ENCODE measurements at places on chromosomes 5 and 9.

DNA sequence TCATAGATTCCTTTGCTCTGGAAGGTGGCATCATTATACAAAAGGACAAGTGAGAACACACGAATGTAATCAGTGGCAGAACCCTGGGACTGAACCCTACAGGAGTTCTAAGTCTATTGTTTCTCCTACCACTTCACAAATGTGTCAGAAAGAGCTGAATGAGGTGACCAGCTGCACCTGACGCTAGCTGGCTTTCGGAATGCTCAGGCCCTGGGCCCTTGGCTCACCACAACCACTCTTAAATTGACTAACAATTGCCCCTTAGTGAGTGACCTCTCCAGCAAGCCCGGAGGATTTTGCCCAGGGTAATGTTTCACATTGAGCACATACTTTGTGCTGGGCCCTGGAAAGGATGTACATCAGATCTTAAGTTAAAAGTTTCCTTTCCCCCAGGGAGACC, 41.2 kb upstream of the ABCA1 start:
- no peak for DNase-seq

DNA sequence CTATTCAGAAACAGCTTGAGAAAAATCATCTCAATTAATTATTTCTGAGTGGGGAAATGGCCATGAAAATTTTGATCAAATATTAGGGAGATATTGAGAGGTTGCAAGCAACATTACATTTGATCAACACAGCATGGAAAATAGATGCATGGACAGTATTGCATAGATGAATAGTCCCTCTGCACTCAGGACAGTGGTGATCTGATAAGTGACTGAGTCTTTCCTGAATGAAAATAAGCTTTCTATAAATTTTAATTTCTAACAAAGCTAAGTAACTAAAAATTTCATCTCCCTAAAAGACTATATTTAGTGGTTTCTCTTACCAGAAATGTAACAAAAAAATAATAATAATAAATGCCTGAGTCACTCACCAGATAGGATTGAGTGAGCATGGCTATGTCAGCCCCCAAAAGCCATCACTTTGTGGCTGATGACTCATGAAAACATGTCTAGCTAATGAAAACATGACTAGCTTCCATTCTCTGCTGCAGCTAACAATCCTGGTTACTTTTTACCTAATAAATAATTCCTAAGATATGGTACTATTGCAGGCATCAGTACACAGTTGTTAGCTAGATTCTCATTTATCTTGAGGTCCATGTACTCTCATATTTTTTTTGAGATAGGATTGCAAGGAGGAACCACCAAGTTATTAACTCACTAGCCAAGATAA, 1294.8 kb upstream of the ACO1 start:
- DNase-seq = no peak

GRCh38 chr9:127778280-127779135, at the start of gene SH2D3C:
Gene SH2D3C, minus strand, starts transcription at chr9:127778666. Its CDS starts 39 bp downstream, at chr9:127778627.
- DNase-seq = peak; percentile 74

DNA sequence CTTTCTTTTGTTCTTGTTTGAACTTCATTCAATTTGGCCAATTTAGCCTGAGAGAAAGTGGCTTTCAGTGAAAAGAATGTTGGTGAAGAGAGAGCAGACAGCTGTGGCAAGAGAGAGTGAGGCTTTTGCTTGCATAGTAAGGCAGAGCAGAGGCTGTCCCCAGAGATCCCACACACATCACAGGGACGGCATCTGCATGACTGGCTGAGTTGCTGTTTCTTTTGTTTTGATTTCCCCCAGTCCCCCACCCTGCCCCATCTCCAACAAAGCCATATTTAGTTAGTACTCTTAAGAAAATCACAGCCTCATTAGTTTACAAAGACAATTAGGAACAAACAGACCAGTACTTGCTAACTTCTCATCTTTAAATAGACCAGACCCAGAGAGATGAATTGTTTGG, 363.9 kb upstream of the SEMA6A start:
- DNase-seq = no peak

DNA sequence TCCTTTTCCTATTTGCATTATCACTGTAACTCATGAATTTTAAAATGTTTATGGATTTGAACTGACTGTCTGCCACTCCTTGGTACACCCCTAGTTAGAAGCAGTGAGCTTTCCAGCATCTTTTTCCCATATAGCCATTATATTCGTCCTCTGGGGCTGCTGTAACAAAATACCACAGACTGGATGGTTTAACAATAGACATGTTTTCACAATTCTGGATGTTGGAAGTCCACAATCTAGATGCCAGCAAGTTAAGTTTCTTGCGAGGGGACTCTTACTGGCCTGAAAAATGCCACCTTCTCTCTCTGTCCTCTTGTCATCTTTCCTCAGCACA, 530.0 kb downstream of the SEMA5A start:
- DNase-seq = no peak
